Memory B cell (primary cell): ENCODE measurements at places on chromosomes 2 and 18.
A peak's percentile ranks its signal among the peaks of the same experiment; 100 is the strongest.

DNA sequence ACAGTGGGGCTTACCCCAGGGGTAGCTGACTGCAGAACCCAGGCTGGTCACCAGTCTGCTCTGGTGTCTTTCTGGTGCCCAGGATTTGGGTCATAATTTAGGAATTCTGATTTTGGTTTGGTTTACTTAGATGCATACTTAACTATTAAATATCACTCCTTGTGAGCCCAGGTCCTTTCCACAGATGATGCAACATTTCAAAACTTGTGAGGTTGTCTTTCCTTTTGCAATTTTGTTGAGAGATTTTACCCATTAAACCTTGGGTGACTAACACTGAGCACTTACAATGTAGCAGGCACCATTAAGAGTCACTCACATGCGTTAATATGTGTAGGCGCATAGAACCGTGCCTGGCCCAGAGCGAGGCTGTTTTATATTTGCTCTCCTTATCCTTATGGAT, 61.8 kb upstream of the RPL31 start:
- DNase-seq, result no peak

GRCh38 chr2:127359520-127359919, 28.3 kb downstream of the MAP3K2 start:
- DNase-seq, result no peak

- DNase-seq, result no peak
Measured at GRCh38 chr2:238720232-238720672, 127.6 kb upstream of the TWIST2 start.

GRCh38 chr2:146414456-146414855, 1430.4 kb upstream of the ACVR2A start:
- DNase-seq, result no peak

- DNase-seq, result no peak
Measured at GRCh38 chr18:37429791-37430190, 135.8 kb downstream of the CELF4 start.

DNA sequence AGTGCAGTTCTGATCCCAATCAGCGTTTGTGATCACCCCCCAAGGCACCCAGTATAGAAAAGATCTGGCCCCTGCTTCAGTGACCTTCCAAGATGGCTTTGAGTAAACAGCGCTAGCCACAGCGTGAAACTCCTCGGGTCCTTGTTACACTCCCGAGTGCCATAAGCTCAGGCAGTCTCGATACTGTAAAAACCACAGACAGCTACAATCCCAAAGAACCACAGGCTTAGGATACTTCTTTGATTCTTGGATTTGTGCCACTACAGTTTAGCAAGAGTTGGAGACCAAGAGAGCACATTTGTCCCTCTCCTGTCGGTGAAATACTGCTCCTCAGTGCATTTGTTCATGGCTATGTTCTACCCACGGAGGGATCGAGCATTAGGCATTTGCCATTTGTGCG, 352.5 kb upstream of the ZNF521 start:
- DNase-seq, result no peak

DNA sequence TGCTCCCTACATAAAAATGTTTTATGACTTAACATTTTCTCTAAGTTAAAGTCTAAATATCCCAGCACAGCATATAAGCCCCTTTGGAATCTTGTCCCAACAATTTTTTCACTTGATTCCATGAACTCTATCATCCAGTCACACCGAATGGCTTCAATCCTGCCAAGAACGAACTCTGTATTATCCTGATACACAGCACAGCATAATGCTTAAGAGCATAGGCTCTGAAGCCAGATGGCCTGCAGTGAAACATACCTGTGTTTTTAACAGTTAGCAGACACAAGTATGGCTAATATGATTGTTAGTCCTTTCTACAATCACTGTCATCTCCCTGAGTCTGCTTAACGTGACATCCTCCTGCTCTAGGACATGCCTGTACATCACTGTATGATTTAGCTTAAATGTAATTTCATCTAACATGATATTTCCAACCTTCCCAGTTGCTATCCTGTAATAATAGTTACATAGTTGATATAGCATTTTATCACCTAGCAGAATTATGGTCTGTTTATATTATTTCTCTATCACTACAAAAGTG, 669.5 kb downstream of the ERBB4 start:
- no peak for DNase-seq

- no peak for DNase-seq
Measured at GRCh38 chr2:236857246-236857645, 228.4 kb upstream of the COPS8 start.

GRCh38 chr2:72103161-72103560, 44.5 kb downstream of the CYP26B1 start:
- no peak for DNase-seq

- no peak for DNase-seq
Measured at GRCh38 chr18:10111944-10112343, 198.1 kb downstream of the VAPA start.

- no peak for DNase-seq
Measured at GRCh38 chr2:173940208-173941020, 24.8 kb downstream of the SP3 start.

DNA sequence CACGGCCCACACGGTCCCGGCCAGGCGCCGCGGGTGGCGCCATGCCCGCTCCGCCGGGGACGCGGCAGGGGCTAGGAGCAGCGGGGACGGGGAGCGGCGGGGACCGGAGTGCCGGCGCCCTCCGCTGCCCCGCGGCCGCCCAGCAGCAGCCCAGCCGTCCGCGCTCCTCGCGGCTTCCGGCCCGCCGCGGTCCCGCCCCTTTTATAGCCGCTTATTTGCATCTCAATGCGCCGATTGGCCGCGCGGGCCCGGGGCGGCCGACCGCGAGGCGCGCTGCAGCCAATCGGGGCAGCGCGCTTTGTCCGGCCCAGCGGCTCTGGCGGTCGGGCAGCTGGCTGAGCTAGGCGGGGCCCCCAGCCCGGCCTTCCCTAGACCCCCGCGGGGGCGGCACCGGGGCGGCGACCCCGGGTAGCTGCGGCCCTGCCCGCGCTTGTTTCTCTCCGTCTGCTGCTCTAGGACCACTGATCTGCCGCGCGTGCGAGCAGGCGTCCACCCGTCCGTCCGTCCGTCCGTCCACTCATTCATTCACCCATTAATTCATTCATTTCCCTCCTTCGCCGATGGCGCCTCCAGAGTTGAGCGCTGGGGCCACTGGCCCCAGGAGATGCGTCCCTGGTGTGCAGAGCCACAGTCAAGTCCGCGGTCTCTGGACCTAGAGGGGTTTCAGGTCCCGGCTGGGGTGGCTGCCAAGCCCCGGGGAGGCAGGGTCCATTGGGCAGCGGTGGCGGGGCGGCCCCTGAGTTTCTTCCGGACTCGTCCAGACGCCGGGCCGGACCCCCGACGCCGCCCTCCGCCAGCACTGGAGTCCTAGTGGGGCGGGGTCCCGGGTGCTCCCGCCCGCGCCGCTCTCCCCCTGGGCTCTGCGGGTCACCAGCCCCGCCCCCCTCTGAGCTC, at the start of gene HES6:
Gene HES6, minus strand, starts transcription at position 176 of the 894 bp plus-strand sequence. Its CDS starts 133 bp downstream, at position 43.
- DNase-seq, result peak; percentile 60

DNA sequence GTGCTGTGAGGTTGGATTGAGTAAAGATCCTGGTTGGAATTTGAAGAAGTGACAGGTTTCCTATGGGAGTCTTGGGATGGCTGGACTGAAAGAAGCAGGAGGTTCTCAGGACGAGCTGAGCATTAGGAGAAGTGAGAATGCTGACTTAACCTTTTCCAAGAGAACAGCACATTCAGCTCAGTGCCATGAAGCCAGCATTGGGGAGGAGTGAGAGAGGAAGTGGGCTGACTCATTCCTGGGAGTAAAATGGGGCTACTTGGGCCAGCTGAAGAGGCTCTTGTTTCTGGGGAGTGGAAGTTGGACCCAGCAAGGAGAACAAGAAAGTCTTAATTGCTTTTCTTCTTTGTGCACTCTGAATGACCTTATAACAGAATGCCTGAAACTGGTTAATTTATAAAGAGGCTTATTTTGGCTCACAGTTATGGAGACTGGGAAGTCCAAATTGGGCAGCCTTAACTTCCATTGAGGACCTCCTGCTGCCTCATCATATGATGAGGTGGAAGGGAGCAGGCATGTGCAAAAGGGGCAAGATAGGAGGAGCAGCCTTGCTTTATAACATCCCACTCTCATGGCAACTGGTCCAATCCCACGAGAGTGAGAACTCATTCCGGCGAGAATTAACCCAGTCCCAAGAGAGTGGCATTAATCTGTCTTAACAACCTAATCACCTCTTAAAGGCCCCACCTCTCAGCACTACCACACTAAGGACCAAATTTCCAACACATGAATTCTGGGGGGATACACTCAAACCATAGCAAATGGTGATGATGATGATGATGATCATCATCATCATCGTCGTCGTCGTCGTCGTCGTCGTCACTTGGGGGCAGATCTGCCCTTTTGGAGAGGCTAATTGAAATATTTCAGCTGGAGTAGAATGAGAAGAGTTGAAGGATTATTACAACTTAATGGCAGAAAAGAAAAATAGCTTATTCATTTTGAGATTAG, 26.1 kb downstream of the DGUOK start:
- no peak for DNase-seq

DNA sequence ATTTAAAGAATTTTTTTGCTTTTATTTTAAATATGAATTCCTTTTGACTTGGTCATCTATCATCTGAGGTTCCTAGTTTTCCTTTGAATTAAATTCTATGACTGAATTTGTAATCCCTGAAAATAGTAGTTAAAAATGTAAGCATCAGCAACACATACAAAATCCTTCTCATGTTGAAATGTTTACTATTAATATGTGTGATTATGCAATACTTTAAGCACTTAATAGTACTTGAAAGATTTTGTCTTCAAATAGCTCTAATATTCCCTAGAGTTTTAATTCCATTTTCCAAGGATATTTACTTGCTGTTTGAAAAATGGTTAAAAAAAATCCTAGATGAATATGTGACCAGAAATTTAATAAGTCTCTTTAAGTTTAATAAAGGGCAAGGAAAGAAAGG, 26.6 kb upstream of the SPATS2L start:
- DNase-seq, result no peak

DNA sequence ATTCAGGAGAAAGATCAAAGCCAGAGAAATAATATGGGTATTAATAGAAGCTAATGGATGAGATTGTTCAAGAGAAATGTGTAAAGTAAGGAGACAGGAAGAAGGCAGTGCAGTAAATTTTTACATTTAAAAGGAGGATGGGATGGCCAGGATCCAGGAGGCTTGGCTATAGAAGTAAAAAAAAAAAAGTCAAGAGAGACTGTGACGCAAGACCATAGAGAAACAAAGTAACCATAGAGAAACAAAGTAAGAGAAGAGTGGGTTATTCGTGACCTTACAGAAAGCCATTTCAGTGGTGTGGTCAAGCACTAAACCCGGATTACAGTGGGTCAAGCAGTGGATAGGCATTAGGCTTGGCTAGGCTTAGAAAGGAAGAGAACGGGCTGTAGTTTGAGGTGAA, 10.5 kb upstream of the FAM171B start:
- no peak for DNase-seq

GRCh38 chr2:170201275-170201674, 23.3 kb downstream of the MYO3B start:
- no peak for DNase-seq

GRCh38 chr2:43609290-43609918, 13.6 kb upstream of the THADA start:
- peak; percentile 14 for DNase-seq

- DNase-seq, result no peak
Measured at GRCh38 chr2:145736871-145737270, 1217.0 kb upstream of the ZEB2 start.

DNA sequence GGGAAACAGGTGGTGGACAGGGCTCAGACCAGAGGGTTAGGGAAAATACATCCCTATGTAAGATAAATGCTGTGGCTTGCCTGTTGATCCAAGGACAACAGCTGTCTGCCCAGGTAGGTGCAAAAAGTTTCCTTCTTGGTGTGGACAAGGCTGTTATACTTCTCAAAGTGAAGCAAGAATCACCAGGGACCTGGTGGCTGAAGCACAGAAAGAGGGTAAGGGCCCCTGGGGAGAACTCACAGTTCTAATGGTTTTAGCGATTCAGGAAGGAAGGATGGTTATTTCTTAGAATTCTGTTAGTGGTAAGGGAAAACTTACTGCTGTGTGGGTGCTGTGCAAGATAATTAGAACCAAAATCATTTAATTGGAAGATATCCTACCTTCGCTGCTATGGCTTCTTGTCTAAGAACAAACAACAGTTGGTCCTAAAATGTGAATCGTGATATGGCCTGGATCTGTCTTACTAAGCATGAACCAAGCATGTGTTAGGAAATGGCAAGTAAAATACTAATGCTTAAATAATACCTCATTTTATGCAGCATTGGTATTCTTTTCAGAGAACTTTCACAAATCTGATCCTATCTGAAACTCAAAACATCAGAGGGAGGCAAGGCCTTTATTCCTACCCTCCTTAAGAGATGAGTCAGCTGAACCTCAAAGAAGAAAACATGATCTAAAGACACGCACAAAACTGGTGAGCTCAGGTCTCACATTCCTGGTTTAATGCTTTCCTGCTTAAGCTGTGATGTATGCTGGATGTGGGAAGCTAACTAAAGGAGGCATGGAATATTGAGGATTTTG, 159.2 kb upstream of the THUMPD2 start:
- DNase-seq, result no peak

DNA sequence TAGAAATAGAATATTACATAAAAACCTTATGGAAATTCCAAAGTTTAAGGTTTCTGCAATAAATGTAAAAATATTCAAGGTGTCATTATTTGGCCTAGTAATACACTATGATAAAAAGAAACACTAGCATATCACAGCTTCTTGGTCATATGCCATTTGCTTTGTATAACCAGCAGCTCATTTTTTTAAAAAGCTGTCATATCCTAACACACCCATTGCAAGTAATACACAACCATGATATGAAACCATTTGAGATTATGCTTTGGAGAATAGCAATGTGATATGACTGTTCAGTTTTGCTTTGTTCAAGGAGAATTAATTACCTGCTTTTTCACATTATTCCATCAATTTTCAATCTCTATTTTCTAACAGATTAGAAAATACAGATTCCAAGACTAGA, 149.0 kb downstream of the IKZF2 start:
- DNase-seq, result no peak

DNA sequence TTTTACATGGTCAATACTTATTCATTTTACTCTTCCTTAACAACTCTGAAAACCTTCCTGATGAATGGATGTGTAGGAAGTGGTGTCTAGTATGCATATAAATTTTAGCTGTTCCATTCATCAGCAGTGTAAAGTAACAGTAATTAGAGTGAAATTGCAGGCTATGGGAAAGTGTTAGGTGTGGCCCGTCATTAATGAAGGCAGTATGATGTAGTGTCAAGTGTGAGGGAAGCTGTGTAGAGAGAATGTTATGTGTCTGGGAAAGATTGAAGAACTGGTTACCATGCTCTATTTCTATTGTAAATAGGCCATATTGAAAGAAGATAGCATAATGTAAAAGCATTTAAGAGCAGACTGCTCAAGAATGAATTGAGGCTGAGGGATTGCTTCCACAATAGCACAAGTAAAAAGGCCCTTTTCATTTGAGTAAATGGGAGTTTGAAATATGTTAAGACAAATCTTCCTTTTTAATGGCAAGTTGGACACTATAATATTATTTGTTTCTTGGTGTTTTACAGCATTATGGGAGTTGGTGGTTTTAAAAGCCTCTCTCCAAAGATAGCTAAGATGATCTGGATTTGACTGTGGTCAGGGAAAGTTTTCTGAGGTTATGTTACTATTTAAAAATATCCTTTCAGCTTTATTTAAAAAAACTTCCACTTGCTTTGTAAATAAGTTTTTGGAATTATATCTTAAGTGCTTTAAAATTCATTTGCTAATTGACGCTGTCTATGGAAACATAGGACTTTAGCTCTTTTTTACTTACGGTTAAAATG, 401.0 kb upstream of the ZEB2 start:
- DNase-seq, result no peak
